ENCODE measurements at places on chromosomes 7 and 10.

GRCh38 chr10:102419269-102420180, 940 bp upstream of the PSD start:
- DNase-seq, result no peak

GRCh38 chr10:129770286-129770685, 193.8 kb downstream of the EBF3 start:
- no peak for DNase-seq

DNA sequence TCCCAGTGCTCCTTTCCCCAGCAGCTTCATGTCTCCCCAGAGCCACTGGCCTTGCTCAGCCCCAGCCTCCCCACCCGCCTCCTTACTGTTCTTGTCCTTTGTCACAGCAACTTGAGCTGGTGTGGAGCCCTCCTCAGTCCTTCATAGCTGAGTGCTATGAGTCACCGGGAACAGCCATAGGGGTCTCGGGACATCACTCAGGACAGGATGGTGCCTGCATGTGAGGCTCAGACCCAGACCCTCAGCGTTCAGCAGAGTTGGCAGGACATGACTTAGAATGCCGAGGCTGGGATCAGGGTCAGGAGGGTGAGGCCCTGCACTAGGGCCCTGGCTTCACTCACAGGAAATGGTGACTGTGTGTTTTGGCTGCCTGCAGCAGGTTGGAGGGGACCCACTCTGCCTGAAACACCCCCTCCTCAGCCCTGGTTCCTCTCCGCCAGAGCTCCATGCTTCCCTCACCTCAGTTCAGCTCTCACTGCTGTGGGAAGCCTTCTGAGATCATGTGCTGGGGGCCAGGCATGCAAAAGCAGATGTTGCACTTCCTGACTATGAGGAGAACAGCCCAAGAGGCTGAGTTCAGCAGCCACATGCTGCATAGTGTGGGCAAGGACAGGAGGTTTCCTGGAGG, 40.7 kb upstream of the GJD4 start:
- DNase-seq, result peak; percentile 47

- no peak for DNase-seq
Observed at GRCh38 chr10:45612741-45613140, 59.8 kb downstream of the ZFAND4 start.

GRCh38 chr10:124075231-124075955, 18.0 kb downstream of the CHST15 start:
- peak; percentile 16 for DNase-seq

- DNase-seq, result peak; percentile 52
Observed at GRCh38 chr7:30074422-30075030, 46.3 kb downstream of the PLEKHA8 start.

GRCh38 chr7:116339564-116339963, 129.2 kb downstream of the TES start:
- peak; percentile 45 for DNase-seq

DNA sequence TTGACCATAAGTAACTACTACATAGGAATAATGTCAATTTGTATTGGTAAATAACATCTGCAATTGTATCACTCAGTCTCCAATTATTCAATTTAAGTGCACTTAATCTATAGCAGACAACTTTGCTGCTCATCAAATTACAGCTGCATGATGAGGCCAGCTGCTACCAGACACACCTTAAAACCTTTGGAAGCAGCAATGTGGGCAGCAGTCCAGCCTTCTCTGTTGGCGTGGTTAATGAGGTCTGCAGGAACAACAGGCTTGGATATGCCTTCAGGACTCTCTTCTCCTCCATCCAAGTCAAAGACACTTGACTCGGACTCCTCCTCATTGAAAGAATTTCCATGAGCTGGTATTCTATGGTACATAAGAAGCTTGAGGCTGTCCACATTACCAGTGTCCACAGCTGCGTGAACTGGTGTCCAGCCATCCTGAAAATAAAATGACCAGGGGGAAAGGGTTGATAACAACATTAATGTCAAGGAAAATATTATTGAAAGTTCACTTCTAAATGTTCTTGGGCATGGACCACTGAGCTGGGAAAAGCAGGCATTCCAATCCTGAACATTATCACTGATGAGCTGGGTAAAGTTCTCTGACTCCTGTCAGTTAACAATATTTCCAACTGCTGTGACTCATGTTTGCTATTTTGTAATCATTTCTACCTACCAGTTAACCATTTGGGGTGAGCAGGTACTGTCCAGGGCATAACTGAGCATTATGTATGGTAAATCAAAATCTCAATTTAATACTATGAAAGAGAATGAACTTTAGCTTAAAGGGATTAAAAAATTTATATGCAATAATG, 95.7 kb downstream of the CTTNBP2 start:
- peak; percentile 1 for DNase-seq

DNA sequence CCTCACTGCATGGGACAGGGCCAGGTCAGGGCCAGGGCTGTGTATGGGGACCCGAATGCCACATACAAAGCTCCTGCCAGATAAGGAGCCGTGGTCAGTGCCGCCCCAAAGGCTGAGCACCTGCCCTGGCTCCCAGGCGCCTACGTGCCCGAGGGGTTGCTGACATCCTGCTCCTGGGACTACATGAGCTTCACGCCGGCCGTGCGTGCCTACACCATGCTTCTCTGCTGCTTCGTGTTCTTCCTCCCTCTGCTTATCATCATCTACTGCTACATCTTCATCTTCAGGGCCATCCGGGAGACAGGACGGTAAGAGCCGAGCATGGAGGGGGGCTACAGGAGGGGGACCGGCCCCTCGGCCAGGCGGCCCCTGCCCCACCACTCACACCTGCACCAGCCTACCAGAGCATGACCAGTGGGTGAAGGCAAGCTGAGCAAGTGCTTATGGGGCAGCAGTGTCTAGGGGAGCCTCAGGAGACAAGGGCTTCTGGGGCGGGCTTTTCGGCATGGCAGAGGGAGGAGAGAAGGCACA, 4.9 kb downstream of the OPN4 start:
- DNase-seq, result no peak

GRCh38 chr10:24393201-24393600, 184.3 kb downstream of the KIAA1217 start:
- no peak for DNase-seq

DNA sequence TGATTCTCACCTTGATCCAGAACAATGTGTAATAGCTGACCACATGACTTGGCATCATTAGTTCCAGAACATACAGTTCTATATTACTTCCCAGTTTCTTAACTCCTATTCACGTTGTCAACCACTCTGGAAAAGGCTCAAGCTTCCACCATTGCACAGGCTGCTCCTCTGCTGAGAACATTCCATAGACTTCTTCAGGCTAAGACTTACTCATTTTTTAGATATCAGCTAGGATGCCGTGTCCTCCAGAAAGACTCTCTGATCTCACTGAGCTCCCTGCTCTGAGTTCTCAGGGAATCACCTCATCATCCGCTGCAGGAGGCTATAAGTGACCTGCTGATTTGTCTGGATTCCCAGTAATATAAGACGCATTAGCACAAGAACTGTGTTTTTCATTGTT, 73.1 kb downstream of the HTR7 start:
- DNase-seq, result no peak

- peak; percentile 91 for DNase-seq
Observed at GRCh38 chr10:120423431-120424197, 33.4 kb upstream of the PLPP4 start.

DNA sequence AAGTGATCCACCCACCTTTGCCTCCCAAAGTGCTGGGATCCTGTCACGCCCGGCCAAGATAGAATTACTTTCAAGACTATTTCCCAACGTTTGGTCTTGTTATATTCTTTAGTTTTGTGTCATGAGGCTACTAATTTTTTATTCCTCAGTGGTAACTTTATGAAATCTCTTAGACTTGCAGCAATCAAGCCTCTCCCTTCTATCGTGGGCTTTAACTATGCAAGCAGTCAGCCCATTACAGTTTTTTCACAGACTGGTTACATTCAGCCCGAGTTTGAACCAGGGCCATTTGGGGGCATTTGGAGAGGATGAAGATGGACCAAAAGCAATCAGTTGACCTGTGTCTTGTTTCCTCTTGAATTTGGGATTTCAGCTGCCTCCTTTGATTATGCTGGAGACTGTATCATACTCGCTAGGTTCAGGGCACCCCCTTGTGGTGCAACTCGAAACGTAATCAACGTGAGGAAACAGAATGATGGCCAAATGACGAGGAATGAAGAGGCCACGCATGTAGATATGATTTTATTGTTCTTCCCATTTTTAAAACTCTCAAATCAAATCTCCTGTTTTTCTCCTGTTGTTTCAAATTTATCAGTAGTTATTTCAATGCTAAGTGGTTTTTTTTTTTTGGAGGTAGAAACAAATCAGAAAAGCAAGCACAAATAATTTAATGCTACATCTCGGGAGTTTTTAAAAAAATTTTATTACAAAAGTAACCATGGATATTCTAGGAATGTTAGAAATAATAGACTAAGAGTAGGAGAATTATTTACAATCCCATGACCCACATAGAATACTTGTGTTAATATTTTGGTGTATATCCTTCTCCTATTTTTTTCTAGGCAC, 151.6 kb downstream of the KIAA1217 start:
- DNase-seq, result peak; percentile 76

- DNase-seq, result no peak
Observed at GRCh38 chr10:52106899-52107298, 207.2 kb upstream of the DKK1 start.

DNA sequence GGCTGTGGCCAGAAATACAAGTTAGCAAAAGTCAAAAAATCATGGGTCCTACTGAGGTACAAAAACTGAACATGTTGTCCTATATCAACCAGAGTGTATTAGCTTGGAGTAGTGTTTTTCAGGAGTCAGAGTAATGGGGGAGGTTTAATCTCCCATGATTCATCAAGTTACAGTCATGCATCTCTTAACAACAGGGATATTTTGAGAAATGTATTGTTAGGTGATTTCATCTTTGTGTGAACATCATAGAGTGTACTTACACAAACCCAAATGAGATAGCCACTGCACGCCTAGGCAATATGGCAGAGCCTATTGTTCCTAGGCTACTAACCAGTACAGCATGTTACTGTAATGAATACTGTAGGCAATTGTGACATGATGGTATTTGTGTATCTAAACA, 14.9 kb upstream of the TES start:
- no peak for DNase-seq

DNA sequence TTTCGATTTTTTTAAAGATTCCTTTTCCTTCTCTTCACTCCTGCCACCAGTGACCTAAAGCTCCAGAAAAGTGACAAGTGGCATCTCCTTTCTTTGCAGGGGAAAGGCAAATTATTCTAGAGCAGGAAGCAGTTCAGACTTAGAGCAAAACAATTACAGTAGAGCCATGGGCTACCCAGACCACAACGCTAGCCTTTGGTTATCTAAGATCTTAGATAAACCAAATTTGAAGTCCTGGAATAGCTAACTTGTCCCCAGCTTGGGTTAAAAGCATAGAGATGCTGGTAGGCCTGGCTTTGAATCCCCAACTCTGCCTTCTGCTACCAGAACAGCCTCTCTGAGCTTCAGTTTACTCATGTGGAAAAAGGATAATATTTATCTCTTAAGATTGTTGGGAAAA, 38.4 kb downstream of the LGI1 start:
- no peak for DNase-seq

DNA sequence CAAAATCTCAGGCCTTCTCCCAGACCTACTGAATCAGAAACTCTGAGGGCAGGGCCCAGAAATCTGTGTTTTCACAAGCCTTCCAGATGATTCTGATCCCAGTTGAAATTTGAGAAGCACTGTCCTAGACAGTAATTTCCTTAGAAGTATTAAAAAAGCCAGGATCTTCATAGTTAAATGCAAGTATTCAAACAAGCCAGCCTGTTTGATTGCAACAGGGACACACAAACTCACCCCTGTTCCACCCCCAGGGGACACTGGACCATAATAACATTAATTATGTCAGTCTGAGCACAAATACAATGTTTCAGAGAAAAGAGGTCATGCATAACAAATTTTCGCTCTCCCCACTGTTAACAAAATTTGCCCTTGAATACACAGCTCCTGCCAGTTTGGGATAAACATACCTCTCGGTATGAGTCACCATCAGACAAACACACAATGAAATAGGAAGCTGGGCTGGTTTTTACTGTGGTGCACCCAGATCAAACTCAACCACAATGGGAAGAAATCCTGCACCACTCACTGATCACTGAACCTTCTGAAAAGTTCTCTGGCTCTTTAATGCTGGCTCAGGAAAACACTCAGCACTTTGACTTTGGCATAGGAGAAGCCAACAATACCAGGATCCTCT, 34.3 kb downstream of the ABLIM1 start:
- DNase-seq, result peak; percentile 93

DNA sequence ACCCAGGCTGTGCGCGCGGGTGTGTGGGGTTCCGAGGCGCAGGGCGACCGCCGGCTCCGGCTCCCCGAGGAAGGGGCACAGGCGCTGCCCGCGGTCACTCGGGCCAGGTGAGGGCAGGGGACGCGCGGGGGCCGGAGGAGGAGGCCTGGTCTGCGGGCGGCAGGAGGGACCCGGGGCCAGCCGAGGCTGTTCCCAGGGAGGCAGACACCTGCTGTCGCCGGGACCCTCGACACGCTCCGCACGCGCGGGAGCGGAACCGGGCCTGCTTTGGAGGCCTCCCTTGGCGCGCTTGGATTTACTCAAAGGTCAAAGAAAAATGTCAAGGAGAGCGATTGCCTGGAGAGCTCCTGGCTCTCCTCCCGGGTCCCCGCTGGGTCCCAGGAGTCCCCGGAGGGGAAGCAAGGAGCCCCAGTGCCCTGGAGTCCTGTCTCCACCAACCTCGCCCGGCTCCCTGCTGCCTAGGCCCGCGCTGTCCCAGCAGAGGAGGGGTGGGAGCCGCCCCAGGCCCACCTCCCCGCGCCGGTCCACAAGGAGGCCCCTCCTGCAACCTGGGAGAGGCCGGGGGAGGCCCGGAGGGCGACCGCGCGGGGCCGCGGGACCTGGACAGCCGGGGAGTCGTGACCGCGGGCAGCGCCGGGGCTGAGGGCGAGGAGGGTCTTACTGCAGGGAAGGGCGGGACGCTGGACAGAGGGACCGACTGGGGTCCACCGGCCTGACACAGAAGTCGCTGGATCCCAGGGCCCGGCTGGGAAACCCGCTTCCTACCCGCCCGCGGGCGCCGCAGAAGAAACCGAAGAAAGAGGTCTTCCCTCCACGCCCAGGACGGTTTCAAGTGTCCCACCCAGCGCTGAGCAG, 348.9 kb downstream of the DNAJB6 start:
- no peak for DNase-seq

DNA sequence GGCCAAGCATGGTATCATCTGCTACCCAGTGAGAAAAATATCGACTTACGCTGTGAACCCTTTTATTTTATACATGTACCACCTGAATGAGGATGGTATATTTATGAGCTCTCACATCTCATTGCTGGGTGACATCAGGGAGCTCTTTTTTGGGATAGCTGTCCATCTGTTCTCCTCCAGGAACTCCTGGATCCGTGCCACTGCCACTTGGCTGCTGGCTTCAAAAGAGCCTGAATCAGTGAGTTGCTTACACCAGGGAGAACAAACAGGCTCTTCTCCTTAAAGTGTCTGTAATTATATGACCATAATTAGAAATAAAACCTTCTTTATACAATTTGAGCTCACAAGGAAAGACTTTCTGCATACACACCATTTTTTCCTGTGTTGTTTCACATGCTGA, 106.2 kb downstream of the KAT6B start:
- DNase-seq, result no peak

- no peak for DNase-seq
Observed at GRCh38 chr10:71603754-71604153, 115.8 kb downstream of the C10orf105 start.

- no peak for DNase-seq
Observed at GRCh38 chr10:28520346-28520745, 12.6 kb upstream of the WAC start.
